ENCODE measurements at places on chromosomes 7 and 10.

GRCh38 chr7:75533926-75534325 is 41.8 kb downstream of the SPDYE5 start:
- no peak for DNase-seq

DNA sequence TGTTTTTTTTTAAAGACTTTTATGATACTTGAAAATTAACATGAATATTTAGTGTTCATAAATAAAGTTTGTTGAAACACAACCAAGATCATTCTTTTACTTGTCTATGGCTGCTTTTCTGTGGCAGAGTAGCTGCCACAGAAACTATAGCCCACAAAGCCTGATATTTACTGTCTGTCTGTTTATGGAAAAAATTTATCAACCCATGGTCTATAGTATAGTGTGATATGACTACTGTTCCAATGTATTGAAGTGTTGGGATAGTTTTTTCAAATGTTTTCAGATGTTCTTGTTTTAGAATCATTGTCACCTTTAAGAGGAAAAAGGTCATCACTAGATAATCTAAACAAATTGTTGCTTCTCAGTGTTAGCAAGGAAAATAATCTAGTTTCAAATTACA is 10.8 kb downstream of the TFAM start:
- no peak for DNase-seq

DNA sequence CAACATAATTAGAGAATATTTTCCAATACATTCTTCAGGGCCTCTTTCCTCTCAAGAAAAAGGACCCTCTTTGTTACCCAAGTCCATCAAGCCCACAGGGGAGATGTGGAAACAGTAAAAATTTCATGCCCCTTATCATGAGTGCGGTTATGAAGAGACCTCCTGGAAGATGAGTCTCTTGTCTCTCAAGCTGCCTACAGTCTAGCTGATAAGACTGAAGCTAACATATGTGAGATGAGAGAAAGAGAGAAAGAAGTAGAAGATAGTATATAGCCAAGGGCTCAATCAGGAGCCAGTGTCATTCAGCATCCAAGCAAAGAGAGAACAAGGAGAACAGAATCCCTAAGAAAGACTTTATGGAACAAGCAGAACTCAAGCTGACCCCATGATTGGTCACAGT is 75.9 kb upstream of the CABCOCO1 start:
- no peak for DNase-seq

GRCh38 chr10:22854935-22855421 is 72.9 kb upstream of the ARMC3 start:
- DNase-seq = no peak

- DNase-seq = no peak
These were observed 1.1 kb upstream of the STK32C start for GRCh38 chr10:132308587-132309470.

DNA sequence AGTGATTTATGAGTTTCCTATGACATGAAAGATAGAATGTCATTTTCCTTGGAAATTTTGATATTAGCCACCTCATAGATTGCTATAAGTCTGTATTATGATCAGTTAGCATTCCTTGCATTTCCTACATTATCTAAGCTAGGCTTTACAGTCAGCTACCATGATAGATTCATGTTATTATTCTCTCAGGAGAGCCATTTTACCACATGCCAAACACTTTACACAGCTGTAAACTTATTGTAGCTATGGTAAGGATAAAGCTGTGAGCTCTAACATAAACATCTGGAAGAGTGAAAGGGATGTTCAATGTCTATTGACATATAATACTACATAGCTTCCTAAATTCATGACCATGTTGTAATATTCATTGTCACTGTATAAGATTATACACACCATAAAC is 608.0 kb downstream of the PHTF2 start:
- no peak for DNase-seq

DNA sequence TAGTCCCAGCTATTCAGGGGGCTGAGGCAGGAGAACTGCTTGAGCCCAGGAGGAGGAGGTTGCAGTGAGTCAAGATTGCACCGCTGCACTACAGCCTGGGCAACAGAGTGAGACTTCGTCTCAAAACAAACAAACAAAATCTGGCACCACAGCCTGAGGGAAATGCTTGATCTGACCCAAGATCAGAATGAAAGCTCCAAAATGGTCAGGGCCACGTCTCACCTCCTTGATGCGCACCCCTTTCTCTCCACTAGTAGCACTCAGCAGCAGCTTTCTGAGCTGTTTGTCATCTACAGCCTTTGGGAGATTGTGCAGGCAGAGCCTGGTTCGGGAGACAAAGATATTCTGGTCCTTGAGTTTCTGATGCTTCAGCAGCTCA is 22.7 kb downstream of the RBM28 start:
- DNase-seq = no peak

DNA sequence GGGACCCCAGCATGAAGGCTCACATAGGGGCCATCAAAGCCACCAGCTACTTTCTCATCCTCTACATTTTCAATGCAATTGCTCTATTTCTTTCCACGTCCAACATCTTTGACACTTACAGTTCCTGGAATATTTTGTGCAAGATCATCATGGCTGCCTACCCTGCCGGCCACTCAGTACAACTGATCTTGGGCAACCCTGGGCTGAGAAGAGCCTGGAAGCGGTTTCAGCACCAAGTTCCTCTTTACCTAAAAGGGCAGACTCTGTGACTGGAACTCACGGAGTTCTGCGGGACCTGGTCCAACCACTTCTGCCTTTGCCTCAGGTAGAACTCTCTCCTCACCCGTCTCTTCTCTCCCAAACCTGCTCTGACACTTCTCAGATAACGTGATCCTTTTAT is 945 bp downstream of the TAS2R40 start:
- no peak for DNase-seq

DNA sequence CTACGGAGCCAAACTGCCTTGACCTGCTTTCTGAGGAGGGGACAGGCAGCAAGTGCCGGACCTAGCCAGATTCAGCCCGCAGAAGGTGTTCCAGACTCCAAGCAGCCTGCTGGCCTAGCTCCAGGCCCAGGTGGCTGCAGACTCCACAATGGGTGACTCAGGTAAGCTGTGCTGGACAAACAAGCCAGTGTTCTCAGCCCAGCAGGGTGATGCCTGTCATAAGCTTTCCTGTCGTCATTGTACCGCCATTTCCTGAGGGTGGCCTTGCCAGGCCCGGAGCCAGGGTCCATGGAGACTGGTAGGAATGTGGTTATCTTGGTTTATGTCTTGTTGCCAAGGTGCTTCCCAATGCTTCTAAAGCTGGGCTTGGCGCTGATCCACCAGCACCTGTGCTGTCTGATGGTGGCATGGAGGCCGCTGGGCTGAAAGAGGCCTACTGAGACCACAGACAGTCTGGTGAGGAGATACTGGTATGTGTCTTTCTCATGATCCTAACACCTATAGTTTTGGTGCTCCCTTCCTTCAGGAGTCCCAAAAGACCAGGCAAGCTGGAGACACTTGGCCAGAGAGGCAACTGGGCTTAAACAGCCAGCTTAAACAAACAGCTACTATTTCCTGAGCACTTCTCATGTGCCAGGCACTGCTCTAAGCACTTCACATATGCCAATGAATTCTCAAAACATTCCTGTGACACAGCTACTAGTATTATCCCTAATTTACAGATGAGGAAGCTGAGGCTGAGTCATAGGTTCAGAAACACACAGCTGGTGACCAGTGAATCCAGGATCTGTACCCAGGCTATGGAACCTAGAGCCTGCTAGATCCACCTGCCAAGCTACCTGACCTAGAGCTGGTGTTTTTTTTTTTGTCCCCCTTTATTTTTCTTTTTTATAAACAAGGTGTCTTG is 42.0 kb downstream of the ZC3HC1 start:
- DNase-seq = no peak

GRCh38 chr7:94376281-94376680 is 18.4 kb upstream of the COL1A2 start:
- no peak for DNase-seq

DNA sequence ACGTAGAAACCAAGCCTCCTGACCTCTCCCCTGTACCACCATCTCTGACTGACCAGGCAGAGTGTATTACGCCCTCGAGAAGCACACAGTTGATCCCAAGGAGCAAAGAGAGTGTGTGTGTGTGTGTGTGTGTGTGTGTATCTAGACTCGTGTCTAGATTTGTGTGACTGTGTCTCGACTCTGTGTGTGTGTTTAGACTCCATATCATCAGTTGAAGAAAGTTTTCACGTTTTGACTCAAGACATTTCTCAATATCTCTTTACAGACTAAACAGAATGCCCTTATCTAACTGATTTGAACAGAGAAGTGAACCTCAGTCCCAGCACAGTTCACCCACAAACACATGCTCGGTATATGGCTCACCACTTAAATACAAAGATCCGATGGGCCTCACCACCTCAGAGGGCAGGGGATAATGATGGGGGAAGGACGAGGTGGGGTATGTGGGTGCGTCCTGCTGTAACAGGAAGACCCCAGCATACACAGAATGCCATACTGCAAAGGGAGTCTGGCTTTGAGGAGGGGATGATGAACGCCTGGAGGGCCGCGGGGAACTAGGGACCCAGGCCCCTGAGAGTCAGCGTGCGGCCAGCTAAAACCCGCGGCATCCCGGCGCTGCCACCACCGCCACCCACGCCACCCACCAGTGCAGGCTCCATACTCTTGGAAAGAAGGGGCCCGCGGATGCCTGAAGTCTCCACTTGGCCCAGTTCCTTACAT is 780 bp downstream of the ALDH18A1 start:
- no peak for DNase-seq

GRCh38 chr7:33852838-33853237 is 52.5 kb upstream of the BMPER start:
- no peak for DNase-seq

DNA sequence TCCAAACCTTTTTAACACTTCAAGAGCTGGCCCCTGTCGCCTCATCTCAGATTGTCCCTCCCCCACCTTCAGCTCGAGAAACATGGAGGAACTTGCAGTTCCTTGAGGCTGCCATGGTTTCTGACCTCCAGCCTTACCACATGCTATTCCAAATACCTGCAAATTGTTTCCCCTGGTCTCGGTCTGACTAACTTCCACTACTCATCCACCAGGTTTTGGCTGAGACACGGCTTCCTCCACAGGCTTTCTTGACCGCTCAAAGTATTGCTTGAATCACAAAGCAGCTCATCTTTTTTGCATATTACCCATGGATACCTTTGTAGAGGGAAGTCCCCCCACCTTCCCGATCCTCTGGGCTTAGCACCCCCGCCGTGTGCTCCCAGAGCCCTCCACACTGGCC is 5.2 kb upstream of the SAMD8 start:
- DNase-seq = no peak
